Glutamatergic neuron (in vitro differentiated cells): ENCODE measurements at places on chromosomes 12 and 14. TPM values are rescaled to one million over a fixed set of nuclear protein-coding genes. Genes with fewer than 3 reads are reported as not detected.

GRCh38 chr14:54839701-54840119 lies 62.9 kb downstream of the GCH1 start:
- H3K27me3 ChIP-seq: no peaks in the 10 kb centered on the region
- no peaks in the 10 kb centered on the region for H3K4me1 ChIP-seq
- H3K27ac ChIP-seq: no peak overlapping the region
- H3K4me3 ChIP-seq: no peak overlapping the region

- H3K36me3 ChIP-seq: peaks cover 10% of the 10 kb centered on the region
- H3K27me3 ChIP-seq: no peaks in the 10 kb centered on the region
- DNase-seq: no peak
- H3K27ac ChIP-seq: no peak overlapping the region
- H3K4me1 ChIP-seq: no peaks in the 10 kb centered on the region
Measured at GRCh38 chr14:93686268-93686667, 102.0 kb downstream of the PRIMA1 start.

- H3K4me1 ChIP-seq: no peaks in the 10 kb centered on the region
- no peaks in the 10 kb centered on the region for H3K27me3 ChIP-seq
- H3K27ac ChIP-seq: no peak overlapping the region
- H3K36me3 ChIP-seq: no peaks in the 10 kb centered on the region
- no peak for DNase-seq
Measured at GRCh38 chr14:29144621-29145020, 378.0 kb downstream of the FOXG1 start.

- peaks cover 1% of the 10 kb centered on the region for H3K27me3 ChIP-seq
- no peaks in the 10 kb centered on the region for H3K36me3 ChIP-seq
- no peak for DNase-seq
- no peak overlapping the region for H3K27ac ChIP-seq
- H3K4me1 ChIP-seq: no peaks in the 10 kb centered on the region
Measured at GRCh38 chr12:102992297-102992696, 34.8 kb downstream of the ASCL1 start.

GRCh38 chr12:25119020-25119419 lies 75.9 kb downstream of the DNAI7 start:
- no peak overlapping the region for H3K4me3 ChIP-seq
- no peak for DNase-seq
- H3K36me3 ChIP-seq: no peaks in the 10 kb centered on the region

DNA sequence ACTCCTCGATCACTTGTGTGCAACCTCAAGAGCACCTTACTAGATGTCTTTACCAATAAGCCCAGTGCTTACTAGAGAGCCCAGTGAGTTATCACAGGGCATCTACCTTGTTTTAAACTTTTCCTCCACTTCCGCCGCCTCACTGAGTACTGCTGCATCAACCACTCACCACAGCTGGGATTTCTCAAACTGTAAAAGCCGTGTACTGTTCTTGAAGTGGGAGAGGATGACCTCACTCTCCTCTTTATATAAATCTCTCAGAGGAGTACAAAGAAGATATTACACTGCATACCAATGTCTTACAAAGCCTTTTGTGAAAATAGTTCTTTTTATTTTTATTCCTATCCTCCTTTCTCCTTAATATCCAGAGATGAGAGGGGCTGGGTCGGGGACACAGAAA lies 94.1 kb downstream of the PLCZ1 start:
- H3K27me3 ChIP-seq: no peaks in the 10 kb centered on the region
- H3K4me3 ChIP-seq: no peak overlapping the region
- peaks cover 3% of the 10 kb centered on the region for H3K4me1 ChIP-seq
- DNase-seq: no peak

- no peak for DNase-seq
- H3K27ac ChIP-seq: no peak overlapping the region
- H3K4me1 ChIP-seq: no peaks in the 10 kb centered on the region
- H3K27me3 ChIP-seq: peaks cover 3% of the 10 kb centered on the region
- H3K4me3 ChIP-seq: no peak overlapping the region
Measured at GRCh38 chr12:26389343-26389742, 194.0 kb downstream of the SSPN start.

DNA sequence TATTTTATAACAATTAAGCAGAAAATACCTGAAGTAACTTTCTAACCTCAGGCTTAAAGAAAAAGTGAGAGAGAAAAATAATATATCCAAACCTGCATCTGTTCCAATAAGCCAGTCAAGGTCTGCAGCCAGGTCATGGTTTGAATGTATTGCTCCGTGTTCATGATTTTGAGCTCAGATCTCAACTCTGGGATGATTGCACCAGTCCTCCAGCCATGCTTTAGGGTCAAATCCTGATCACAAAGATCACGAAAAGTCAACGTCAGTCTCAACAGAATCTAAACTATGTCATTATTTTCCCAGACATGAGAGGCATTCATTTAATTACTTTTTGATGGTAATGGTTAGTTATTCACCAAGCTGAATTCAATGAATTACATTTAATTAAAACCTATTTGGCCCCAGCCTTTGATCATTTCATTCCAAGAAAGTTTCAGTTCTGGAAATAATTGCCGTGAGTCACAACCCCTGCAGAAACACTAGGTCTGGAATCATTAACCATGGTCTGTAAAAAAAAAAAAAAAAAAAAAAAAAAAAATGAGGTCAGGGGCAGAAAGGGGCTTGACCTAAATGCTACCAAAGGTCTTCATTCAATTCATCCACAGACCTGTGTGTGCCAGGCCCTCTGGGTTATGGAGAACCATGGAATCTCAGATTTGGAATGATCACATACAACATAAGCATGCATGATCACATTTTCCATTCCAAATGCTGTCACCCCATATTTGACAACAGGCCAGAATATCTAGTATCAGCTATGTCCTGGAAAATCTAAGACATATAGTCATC lies 55.6 kb downstream of the NT5DC3 start:
- no peaks in the 10 kb centered on the region for H3K36me3 ChIP-seq
- peaks cover 7% of the 10 kb centered on the region for H3K4me1 ChIP-seq
- no peak for DNase-seq

GRCh38 chr14:61705017-61705416 lies 9.7 kb downstream of the HIF1A start:
- DNase-seq: no peak
- no peak overlapping the region for H3K4me3 ChIP-seq
- no peaks in the 10 kb centered on the region for H3K36me3 ChIP-seq
- H3K4me1 ChIP-seq: peaks cover 7% of the 10 kb centered on the region
- no peaks in the 10 kb centered on the region for H3K27me3 ChIP-seq

DNA sequence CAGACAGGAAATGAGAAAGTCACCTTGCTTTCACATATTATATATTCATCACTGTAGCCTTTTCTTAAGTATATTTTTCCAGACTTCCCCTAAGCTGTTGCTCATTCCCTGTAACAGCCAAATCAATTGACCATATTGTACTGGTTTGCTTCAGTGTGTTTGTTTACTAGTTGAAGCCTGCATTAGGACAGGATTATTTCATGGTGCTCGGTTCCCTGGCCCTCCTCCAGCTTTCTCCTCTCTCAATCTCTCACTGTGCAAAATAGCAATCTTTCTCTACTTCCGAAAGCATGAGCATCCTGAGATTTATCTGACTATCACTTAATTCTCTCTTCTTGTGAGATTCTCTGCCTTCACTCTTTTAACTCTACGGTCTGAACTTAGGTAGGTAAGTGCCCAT lies 2.4 kb downstream of the SLC35F4 start:
- H3K4me3 ChIP-seq: no peak overlapping the region
- no peak for DNase-seq
- no peaks in the 10 kb centered on the region for H3K4me1 ChIP-seq
- no peak overlapping the region for H3K27ac ChIP-seq

DNA sequence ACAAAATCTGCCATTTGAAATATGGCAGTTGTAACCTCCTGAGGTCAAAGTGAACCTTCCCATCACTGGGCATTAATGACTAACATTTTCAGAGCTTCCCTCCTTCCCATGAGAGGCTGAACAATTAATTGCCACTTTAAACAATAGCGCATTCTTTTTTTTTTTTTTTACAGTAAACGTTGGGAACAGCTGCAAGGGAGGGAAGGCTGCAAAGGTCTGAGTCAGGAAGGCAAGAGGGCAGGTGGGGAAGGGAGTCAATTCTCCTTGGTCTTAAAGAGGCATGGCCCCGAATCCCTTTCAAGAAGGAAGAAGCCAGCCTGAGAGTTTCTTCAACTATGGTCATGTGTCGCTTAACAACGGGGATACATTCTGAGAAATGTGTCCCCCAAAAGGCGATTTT lies 41.0 kb upstream of the PLEKHG3 start:
- DNase-seq: no peak
- H3K36me3 ChIP-seq: no peaks in the 10 kb centered on the region
- no peak overlapping the region for H3K4me3 ChIP-seq
- no peaks in the 10 kb centered on the region for H3K4me1 ChIP-seq

DNA sequence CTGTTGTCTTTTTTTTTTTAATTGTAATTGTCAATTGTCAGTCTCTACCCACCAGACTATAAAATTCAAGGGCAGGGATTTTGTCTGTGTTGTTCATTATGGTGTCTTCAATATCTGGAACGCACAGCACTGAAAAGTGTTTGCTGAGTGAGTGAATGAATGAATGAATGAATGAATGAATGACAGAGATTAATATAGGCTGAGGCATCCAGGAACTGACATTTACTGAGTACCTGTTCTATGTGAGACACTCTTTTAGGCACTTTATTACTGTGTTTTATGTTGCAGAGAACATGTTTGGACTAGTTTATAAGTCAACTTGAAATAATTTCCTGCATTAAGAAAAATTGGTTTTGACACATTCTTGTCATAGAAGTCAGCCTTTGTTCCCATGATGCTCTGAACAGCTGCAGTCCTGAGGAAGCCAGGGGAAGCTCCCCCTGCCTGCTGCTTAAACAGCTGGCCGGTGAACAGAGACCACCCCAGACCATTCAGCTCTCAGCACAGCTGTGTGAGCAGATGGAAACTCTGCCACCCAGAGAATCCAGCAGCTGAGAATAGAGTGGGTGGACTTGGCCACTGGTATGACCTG lies 160.7 kb upstream of the CCND2 start:
- H3K27ac ChIP-seq: no peak overlapping the region
- no peaks in the 10 kb centered on the region for H3K36me3 ChIP-seq

ALDH1L2 gene
- 47.4 TPM for total RNA-seq

SNAPC1 gene
- total RNA-seq: 1.3 TPM

- no peaks in the 10 kb centered on the region for H3K27me3 ChIP-seq
- no peak for DNase-seq
- no peak overlapping the region for H3K4me3 ChIP-seq
- H3K4me1 ChIP-seq: no peaks in the 10 kb centered on the region
Measured at GRCh38 chr14:72070458-72070857, 138.2 kb downstream of the RGS6 start.
